ENCODE measurements at places on chromosomes 7 and 10. TPM values are rescaled to one million over a fixed set of nuclear protein-coding genes. Genes with fewer than 3 reads are reported as not detected.

Gene VSIR
- total RNA-seq: 1.3 TPM

Gene OIT3
- 0.17 TPM for total RNA-seq

Gene AFAP1L2
- 1.8 TPM for total RNA-seq

Gene TEX47
- not detected for total RNA-seq

Gene TMEM72
- total RNA-seq: not detected

Gene WDR86
- total RNA-seq: not detected

Gene PRXL2A
- 47.4 TPM for total RNA-seq

Gene CRYGN
- not detected for total RNA-seq

Gene SPRN
- 2.4 TPM for total RNA-seq

- no peak overlapping the region for H3K4me3 ChIP-seq
- H3K4me1 ChIP-seq: peaks cover 11% of the 10 kb centered on the region
- no peaks in the 10 kb centered on the region for H3K36me3 ChIP-seq
- no peaks in the 10 kb centered on the region for H3K27me3 ChIP-seq
- DNase-seq: no peak
- no peak overlapping the region for H3K27ac ChIP-seq
Measured at GRCh38 chr7:21996641-21997040, 50.9 kb upstream of the CDCA7L start.

DNA sequence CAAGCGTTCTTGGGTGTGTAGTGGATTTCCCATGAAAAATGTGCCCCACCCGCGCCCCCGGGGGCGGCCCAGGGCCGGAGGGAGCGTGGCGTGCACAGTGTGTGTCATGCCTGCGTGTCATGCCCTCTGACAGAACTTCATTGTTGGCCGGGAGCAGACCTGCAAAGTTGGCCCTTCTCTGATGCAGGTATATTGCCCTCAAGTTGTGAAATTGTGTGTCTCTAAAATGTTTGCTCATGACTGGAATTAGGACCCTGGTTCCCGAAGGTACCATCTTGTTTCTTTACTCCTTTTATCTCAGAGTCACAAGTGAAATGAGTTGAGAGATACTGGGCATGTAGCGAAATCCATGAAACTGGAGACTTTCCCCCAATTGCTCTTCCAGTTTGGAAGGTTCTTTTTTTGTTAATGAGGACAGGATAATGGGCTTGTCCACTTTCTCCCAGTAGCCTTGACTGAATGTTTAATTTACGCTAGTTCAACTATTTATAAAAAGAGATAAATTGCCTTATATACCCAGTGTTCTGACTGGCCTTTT, 26.2 kb downstream of the ADK start:
- DNase-seq: no peak
- peak overlapping the region; percentile 90 for H3K4me3 ChIP-seq

GRCh38 chr7:158587162-158588084, at the start of gene PTPRN2:
TSS of gene PTPRN2 (minus strand) at chr7:158587823.
- peaks cover 3% of the 10 kb centered on the region for H3K4me1 ChIP-seq
- no peak for DNase-seq
- H3K4me3 ChIP-seq: peak within 1 kb of the TSS; percentile 56
- no peaks in the 10 kb centered on the region for H3K36me3 ChIP-seq
- peaks cover 30% of the 10 kb centered on the region for H3K27me3 ChIP-seq

DNA sequence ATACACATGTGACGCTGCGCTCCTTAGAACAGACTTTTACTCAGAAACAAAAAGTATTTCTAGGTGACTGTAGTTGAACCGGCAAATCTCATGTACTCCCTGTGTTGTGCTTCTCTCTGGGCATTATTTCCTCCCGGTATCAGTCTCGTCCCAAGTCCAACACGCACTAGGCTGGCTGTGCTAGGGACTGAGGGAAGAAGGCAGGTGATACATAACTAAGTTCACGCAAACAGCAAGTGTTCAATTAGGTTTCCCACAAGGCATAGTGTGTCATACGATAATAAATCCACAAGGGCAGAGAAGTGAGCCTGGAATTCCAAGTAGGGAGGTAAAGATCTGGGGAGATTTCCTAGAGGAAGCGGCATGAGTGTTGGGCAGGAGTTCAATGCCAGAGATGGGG, 20.4 kb downstream of the FAM53B start:
- H3K4me1 ChIP-seq: peaks cover 30% of the 10 kb centered on the region
- no peak for DNase-seq
- no peak overlapping the region for H3K27ac ChIP-seq
- no peaks in the 10 kb centered on the region for H3K36me3 ChIP-seq
- no peak overlapping the region for H3K4me3 ChIP-seq

- H3K36me3 ChIP-seq: no peaks in the 10 kb centered on the region
- no peaks in the 10 kb centered on the region for H3K4me1 ChIP-seq
- H3K4me3 ChIP-seq: no peak overlapping the region
- DNase-seq: no peak
- H3K27me3 ChIP-seq: no peaks in the 10 kb centered on the region
Measured at GRCh38 chr10:120573355-120573754, 116.3 kb downstream of the PLPP4 start.

GRCh38 chr10:5568984-5569383, 44.2 kb downstream of the CALML3 start:
- no peak overlapping the region for H3K4me3 ChIP-seq
- H3K4me1 ChIP-seq: peaks cover 15% of the 10 kb centered on the region
- no peak overlapping the region for H3K27ac ChIP-seq
- no peaks in the 10 kb centered on the region for H3K36me3 ChIP-seq

GRCh38 chr10:16995867-16996529, 133.6 kb downstream of the CUBN start:
- no peaks in the 10 kb centered on the region for H3K27me3 ChIP-seq
- peaks cover 62% of the 10 kb centered on the region for H3K4me1 ChIP-seq
- no peak for DNase-seq

DNA sequence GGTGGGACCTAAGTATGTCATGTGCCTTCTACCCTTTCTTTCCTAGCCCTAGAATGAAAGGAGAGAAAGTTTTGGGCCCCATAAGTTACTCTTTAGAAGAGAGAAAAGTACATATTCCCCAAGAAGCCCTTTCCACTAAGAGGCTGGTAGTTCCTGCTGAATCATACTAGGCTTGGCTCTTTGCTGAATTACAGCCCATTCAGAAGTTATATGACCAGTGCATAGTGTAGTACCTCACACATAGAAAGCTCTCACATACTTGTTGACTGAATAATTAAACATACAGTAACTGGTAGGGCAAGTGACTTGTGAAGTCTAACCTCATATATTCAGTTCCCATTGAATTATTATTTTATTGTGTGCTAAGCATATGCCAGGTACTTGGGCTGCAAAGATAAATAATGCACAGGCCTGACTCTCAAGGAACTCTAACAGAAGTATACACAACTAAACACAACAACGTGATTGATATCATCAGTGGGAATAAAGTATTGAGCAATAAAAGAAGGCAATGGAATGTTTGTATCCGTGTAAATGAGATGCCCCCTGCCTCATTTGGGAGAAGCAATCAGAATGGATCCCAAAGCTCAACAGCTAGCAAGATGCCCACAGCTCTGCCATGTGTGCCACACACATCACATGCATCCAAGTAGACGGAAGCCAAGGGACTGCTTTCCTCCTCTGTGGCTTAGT, 38.9 kb upstream of the UBN2 start:
- no peaks in the 10 kb centered on the region for H3K27me3 ChIP-seq
- H3K27ac ChIP-seq: no peak overlapping the region
- no peaks in the 10 kb centered on the region for H3K4me1 ChIP-seq
- H3K36me3 ChIP-seq: peaks cover 8% of the 10 kb centered on the region

- H3K4me1 ChIP-seq: no peaks in the 10 kb centered on the region
- no peak overlapping the region for H3K4me3 ChIP-seq
- H3K27me3 ChIP-seq: peaks cover 9% of the 10 kb centered on the region
Measured at GRCh38 chr7:158407581-158408317, 179.9 kb downstream of the PTPRN2 start.

DNA sequence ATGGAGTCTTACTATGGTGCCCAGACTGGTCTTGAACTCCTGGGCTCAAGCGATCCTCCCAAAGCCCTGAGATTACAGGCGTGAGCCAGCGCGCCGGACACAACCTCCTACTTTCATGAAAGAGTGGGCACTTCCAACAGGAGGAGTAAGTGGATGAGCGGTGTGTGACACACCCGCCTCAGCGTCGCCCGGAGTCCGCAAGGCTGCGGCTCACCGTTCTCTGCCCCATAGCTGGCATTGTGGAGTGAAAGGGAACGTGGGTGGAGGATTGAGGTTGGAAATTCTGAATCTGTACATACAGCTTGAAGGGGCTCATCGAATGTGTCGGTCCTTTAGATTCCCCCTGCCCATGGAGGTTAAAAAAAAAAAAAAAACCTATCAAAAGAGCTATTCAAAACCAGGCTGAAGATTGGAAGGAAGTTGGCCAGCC, 524 bp upstream of the PRXL2A start:
- peak overlapping the region; percentile 77 for H3K4me3 ChIP-seq
- peaks cover 58% of the 10 kb centered on the region for H3K4me1 ChIP-seq
- H3K27me3 ChIP-seq: no peaks in the 10 kb centered on the region
- H3K27ac ChIP-seq: peak overlapping the region; percentile 82
- no peak for DNase-seq
- H3K36me3 ChIP-seq: no peaks in the 10 kb centered on the region

GRCh38 chr10:79342295-79342761, 4.9 kb upstream of the PPIF start:
- no peak overlapping the region for H3K27ac ChIP-seq
- DNase-seq: no peak
- H3K27me3 ChIP-seq: no peaks in the 10 kb centered on the region
- H3K4me1 ChIP-seq: peaks cover 6% of the 10 kb centered on the region
- no peaks in the 10 kb centered on the region for H3K36me3 ChIP-seq

DNA sequence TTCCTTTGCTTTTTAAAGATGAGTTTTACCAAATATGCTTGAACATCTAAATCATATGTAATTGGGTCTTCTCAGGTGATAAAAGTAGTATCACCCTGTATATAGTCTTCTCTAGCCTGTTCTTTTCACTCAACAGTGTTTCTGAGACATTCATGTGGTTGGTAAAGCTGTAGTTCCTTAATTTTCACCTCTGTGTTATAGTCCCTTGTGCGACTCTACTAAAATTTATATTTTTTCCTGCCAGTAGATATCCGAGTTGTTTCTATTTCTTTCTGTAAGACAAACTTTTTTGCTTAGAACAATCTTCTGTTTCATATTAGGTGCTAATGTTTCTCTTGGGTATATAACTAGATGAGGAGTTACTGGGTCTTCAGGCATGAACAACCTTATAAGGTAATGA, 35.6 kb downstream of the SYPL1 start:
- H3K27ac ChIP-seq: no peak overlapping the region
- H3K36me3 ChIP-seq: no peaks in the 10 kb centered on the region
- peaks cover 10% of the 10 kb centered on the region for H3K4me1 ChIP-seq
- no peaks in the 10 kb centered on the region for H3K27me3 ChIP-seq
- DNase-seq: no peak
- H3K4me3 ChIP-seq: no peak overlapping the region

- no peaks in the 10 kb centered on the region for H3K27me3 ChIP-seq
- H3K36me3 ChIP-seq: peaks cover 14% of the 10 kb centered on the region
- H3K4me3 ChIP-seq: no peak overlapping the region
- no peak overlapping the region for H3K27ac ChIP-seq
- no peak for DNase-seq
- H3K4me1 ChIP-seq: peaks cover 16% of the 10 kb centered on the region
Measured at GRCh38 chr7:102830197-102830596, 81.4 kb downstream of the FAM185A start.

GRCh38 chr7:83655951-83656556, 7.1 kb upstream of the SEMA3E start:
- H3K27ac ChIP-seq: no peak overlapping the region
- no peak overlapping the region for H3K4me3 ChIP-seq
- H3K27me3 ChIP-seq: peaks cover 1% of the 10 kb centered on the region
- no peaks in the 10 kb centered on the region for H3K4me1 ChIP-seq
- H3K36me3 ChIP-seq: no peaks in the 10 kb centered on the region

DNA sequence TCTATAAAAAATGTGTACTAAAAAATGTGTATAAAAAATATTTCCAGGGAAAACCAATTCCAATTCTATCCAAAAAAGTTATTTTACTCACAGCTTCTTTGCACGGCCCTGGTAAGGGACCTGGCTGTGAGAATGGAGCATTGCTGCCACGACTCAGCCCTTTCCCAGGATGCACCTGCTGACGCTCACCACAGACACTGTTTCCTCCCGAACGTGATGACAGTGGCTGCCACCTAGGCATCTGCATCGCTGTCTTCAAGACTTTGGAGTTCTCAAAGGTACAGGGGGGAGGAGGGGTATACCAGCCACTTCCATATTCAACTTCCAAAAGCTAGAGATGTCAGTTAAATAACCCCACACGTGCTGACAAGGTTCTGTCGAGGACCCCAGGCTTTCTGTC, 23.9 kb upstream of the PTPRN2 start:
- H3K4me1 ChIP-seq: peaks cover 8% of the 10 kb centered on the region
- DNase-seq: no peak
- H3K27me3 ChIP-seq: no peaks in the 10 kb centered on the region
- no peak overlapping the region for H3K4me3 ChIP-seq
- no peaks in the 10 kb centered on the region for H3K36me3 ChIP-seq
- H3K27ac ChIP-seq: no peak overlapping the region

GRCh38 chr10:58348571-58349033, 13.8 kb downstream of the UBE2D1 start:
- no peaks in the 10 kb centered on the region for H3K27me3 ChIP-seq
- no peaks in the 10 kb centered on the region for H3K36me3 ChIP-seq
- DNase-seq: no peak
- H3K27ac ChIP-seq: no peak overlapping the region
- no peak overlapping the region for H3K4me3 ChIP-seq
- H3K4me1 ChIP-seq: peaks cover 20% of the 10 kb centered on the region

DNA sequence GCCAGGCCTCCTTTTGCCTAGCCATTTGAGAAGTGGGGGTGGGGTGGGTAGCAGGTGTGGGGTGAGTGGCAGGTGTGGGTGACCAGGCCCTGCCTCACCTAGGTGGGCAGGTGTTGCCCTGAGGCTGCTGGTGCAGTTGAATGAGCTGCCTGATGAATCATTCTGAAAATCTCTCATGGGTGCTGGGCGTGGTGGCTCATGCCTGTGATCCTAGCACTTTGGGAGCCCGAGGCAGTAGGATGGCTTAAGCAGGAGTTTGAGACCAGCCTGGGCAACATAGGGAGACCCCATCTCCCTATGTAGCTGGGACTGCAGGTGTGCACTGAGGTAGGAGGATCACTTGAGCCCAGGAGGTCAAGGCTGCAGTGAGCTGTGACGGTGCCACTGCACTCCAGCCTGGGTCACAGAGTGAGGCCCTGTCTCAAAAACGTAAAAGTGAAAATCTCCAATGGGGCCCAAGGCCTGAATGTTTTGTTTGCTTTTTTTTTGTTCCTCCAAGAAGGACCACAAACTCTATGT, 17.7 kb downstream of the TSPAN14 start:
- H3K4me1 ChIP-seq: peaks cover 43% of the 10 kb centered on the region
- no peak overlapping the region for H3K4me3 ChIP-seq
- H3K36me3 ChIP-seq: peaks cover 1% of the 10 kb centered on the region
- peak overlapping the region; percentile 78 for H3K27ac ChIP-seq
- no peaks in the 10 kb centered on the region for H3K27me3 ChIP-seq
- DNase-seq: no peak

Measured in chondrocyte (in vitro differentiated cells).